RWPE2 (cell line): ENCODE measurements at places on chromosomes 1 and 21.
A peak's percentile ranks its signal among the peaks of the same experiment; 100 is the strongest.

- H3K27me3 ChIP-seq, result no peaks in the 10 kb centered on the region
- no peak overlapping the region for H3K27ac ChIP-seq
- H3K36me3 ChIP-seq, result peaks cover 58% of the 10 kb centered on the region
- DNase-seq, result no peak
Observed at GRCh38 chr1:15426492-15427279, 11.6 kb upstream of the CTRC start.

- peaks cover 53% of the 10 kb centered on the region for H3K4me1 ChIP-seq
- DNase-seq, result no peak
- peaks cover 24% of the 10 kb centered on the region for H3K36me3 ChIP-seq
- peak overlapping the region; percentile 62 for H3K4me3 ChIP-seq
- peak overlapping the region; percentile 99 for H3K27ac ChIP-seq
- no peaks in the 10 kb centered on the region for H3K27me3 ChIP-seq
Observed at GRCh38 chr1:200670242-200671118, 773 bp upstream of the DDX59 start.

DNA sequence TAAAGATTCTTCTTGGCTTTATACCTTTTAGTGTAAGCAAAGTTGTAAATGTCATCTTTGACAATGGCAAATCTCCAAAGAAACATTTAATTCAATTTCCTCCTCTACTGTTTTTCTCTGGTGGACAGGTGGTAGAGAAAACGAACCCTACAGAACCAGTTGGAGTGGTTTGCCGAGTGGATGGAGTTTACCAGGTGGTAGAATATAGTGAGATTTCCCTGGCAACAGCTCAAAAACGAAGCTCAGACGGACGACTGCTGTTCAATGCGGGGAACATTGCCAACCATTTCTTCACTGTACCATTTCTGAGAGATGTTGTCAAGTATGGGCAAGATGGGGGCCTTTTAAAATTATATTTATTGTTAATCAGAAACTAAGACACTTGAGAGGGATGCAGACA lies 25.8 kb downstream of the UAP1 start:
- H3K4me3 ChIP-seq, result no peak overlapping the region
- H3K27me3 ChIP-seq, result no peaks in the 10 kb centered on the region
- peaks cover 80% of the 10 kb centered on the region for H3K36me3 ChIP-seq
- no peak for DNase-seq
- H3K4me1 ChIP-seq, result no peaks in the 10 kb centered on the region

- H3K4me3 ChIP-seq, result no peak overlapping the region
- H3K27me3 ChIP-seq, result no peaks in the 10 kb centered on the region
Observed at GRCh38 chr1:109269981-109270622, 12.8 kb downstream of the PSRC1 start.

- no peaks in the 10 kb centered on the region for H3K36me3 ChIP-seq
- H3K4me1 ChIP-seq, result no peaks in the 10 kb centered on the region
- H3K27ac ChIP-seq, result no peak overlapping the region
- H3K27me3 ChIP-seq, result no peaks in the 10 kb centered on the region
Observed at GRCh38 chr1:15452866-15453571, 3.5 kb upstream of the CELA2A start.

GRCh38 chr1:147496571-147497210 lies 44.6 kb upstream of the BCL9 start:
- H3K27me3 ChIP-seq, result no peaks in the 10 kb centered on the region
- no peak overlapping the region for H3K27ac ChIP-seq
- no peak overlapping the region for H3K4me3 ChIP-seq
- H3K36me3 ChIP-seq, result no peaks in the 10 kb centered on the region
- no peaks in the 10 kb centered on the region for H3K4me1 ChIP-seq
- DNase-seq, result no peak

- no peaks in the 10 kb centered on the region for H3K36me3 ChIP-seq
- H3K4me3 ChIP-seq, result no peak overlapping the region
- no peaks in the 10 kb centered on the region for H3K4me1 ChIP-seq
- H3K27ac ChIP-seq, result no peak overlapping the region
- no peaks in the 10 kb centered on the region for H3K27me3 ChIP-seq
Observed at GRCh38 chr1:80244372-80244771, 1237.8 kb upstream of the ADGRL4 start.

- peaks cover 51% of the 10 kb centered on the region for H3K4me1 ChIP-seq
- H3K27me3 ChIP-seq, result no peaks in the 10 kb centered on the region
- peak overlapping the region; percentile 66 for H3K27ac ChIP-seq
- peaks cover 5% of the 10 kb centered on the region for H3K36me3 ChIP-seq
Observed at GRCh38 chr1:116920211-116920610, 10.5 kb downstream of the PTGFRN start.

- H3K27me3 ChIP-seq, result no peaks in the 10 kb centered on the region
- no peak overlapping the region for H3K4me3 ChIP-seq
- DNase-seq, result no peak
- no peaks in the 10 kb centered on the region for H3K4me1 ChIP-seq
Observed at GRCh38 chr1:46820560-46821060, 21.8 kb downstream of the CYP4B1 start.

DNA sequence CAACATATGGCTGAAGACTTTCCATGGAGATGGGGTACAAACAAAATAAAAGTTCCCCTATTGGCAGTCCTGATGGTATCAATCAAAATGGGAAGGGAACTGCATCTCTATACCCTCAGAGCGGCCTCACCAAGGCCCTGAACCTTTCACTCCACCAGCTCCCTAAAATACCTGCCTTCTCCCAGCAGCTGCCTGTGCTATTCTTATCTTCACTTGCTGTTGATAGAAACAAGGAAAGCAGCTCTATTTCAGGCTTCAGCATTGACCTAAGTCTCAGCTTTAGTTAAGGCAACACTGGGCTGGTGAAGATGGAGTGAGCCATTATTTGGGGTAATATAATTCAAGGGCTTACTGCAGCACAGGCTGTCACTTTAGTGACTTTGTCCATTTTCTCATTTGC lies 21.7 kb upstream of the PIGC start:
- H3K27ac ChIP-seq, result no peak overlapping the region
- no peaks in the 10 kb centered on the region for H3K27me3 ChIP-seq
- no peak overlapping the region for H3K4me3 ChIP-seq
- no peaks in the 10 kb centered on the region for H3K36me3 ChIP-seq
- H3K4me1 ChIP-seq, result peaks cover 7% of the 10 kb centered on the region

- no peak overlapping the region for H3K4me3 ChIP-seq
- DNase-seq, result no peak
- H3K4me1 ChIP-seq, result no peaks in the 10 kb centered on the region
- H3K27me3 ChIP-seq, result no peaks in the 10 kb centered on the region
- no peak overlapping the region for H3K27ac ChIP-seq
Observed at GRCh38 chr1:85428471-85429089, 36.4 kb downstream of the DDAH1 start.

- H3K27ac ChIP-seq, result no peak overlapping the region
- H3K4me1 ChIP-seq, result no peaks in the 10 kb centered on the region
- H3K4me3 ChIP-seq, result no peak overlapping the region
- no peaks in the 10 kb centered on the region for H3K36me3 ChIP-seq
Observed at GRCh38 chr1:164982545-164982944, 374.0 kb downstream of the LMX1A start.

DNA sequence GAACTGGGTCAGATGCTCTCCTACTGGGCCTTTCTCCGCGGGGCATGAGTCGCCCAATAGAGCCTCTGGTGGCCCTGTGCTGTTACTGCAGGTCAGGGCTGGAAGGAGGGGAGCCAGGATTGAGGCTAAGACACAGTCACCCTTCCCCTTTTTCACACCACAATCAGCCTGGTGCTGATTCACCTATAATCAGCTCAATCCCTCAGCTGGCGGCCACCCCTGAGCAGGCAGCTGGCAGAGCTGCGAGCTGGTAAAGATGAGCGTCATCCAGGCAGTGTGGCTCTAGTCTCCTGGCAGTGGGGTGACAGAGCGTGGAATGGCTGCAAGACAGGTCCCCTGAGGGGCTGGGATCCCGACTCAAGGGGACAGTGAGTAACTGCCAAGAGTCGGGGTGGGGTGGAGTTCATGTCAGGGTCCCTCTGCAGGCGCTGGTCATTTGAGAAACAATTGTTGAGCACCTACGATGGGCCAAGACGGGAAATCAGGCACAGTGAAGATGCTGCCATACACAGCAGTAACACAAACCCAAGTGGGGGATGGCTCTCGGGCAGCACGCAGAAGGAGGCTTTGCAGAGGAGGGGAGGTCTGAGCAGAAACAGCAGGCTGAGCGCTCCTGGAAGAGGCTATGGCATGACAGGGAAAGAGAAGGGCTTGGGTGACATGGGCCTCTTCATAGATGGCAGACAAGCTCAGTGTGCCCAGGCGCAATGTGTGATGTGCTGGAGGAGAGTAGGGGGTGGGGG lies 21.8 kb downstream of the ATF3 start:
- no peaks in the 10 kb centered on the region for H3K36me3 ChIP-seq
- no peak overlapping the region for H3K27ac ChIP-seq
- DNase-seq, result no peak
- H3K4me1 ChIP-seq, result no peaks in the 10 kb centered on the region
- no peak overlapping the region for H3K4me3 ChIP-seq

DNA sequence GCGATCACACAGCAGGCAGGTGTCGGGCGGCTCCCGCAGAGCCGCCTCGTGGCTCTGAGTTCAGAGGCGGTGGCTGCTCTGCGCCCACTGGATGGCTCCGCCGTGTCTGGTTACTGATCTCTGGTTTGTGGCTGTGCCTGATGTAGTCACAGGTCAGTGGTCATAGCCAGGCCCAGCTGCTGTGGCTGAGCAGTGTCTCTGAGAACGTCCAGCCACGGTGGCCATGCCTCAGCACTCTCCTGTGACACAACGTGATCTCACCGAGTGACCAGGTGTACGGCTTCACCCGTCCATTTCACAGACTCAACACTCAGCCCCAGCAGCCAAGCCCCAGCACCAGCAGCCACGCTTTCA lies 61.2 kb downstream of the KCNN3 start:
- peaks cover 6% of the 10 kb centered on the region for H3K4me1 ChIP-seq
- H3K36me3 ChIP-seq, result no peaks in the 10 kb centered on the region
- H3K4me3 ChIP-seq, result no peak overlapping the region
- no peak for DNase-seq

GRCh38 chr1:199978408-199978940 lies 49.0 kb upstream of the NR5A2 start:
- no peaks in the 10 kb centered on the region for H3K27me3 ChIP-seq
- no peak for DNase-seq
- H3K4me1 ChIP-seq, result no peaks in the 10 kb centered on the region
- H3K27ac ChIP-seq, result no peak overlapping the region
- H3K36me3 ChIP-seq, result no peaks in the 10 kb centered on the region
- H3K4me3 ChIP-seq, result no peak overlapping the region

GRCh38 chr1:71167505-71167904 lies 86.7 kb upstream of the ZRANB2 start:
- DNase-seq, result no peak
- H3K36me3 ChIP-seq, result no peaks in the 10 kb centered on the region
- no peaks in the 10 kb centered on the region for H3K4me1 ChIP-seq
- H3K27me3 ChIP-seq, result no peaks in the 10 kb centered on the region
- H3K27ac ChIP-seq, result no peak overlapping the region

GRCh38 chr1:94796266-94796665 lies 23.9 kb upstream of the SLC44A3 start:
- no peaks in the 10 kb centered on the region for H3K27me3 ChIP-seq
- H3K4me3 ChIP-seq, result no peak overlapping the region
- H3K36me3 ChIP-seq, result no peaks in the 10 kb centered on the region
- no peak for DNase-seq

DNA sequence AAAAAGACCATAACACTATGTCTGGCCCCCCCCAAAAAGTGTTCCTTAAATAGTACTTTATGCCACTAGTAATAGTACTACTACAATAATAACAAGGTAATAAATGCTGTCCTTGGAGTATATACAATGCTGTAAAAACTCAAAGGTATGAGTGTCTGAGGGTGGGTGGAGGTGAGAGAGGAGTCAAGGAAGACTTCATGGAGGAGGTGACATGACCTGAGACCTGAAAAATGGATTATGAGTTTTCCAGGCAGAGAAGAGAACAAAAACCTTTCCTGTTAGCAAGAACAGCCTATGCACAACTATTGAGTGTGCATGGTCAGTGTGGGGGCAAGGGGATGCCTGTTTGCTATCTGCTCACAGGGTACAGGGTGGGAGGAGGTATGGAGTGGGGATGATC lies 290.2 kb upstream of the USP24 start:
- no peak for DNase-seq
- no peaks in the 10 kb centered on the region for H3K27me3 ChIP-seq
- no peaks in the 10 kb centered on the region for H3K36me3 ChIP-seq

DNA sequence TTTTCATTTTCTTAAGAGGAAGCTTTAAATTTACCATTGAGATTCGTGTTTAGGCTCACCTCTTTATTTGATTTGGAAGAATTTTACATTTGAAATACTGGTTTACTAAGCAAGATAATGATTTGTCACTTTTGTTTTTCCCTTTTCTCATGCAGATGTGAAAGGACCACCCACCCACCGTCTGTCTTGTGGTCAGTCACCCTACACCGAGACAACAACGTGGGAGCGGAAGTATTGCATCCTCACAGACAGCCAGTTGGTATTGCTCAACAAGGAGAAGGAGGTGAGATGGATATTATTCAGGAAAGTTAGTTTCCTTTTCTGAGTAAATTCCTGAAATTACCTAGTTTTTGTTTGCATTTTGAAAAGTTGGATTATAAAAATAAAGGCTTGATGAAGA lies 189.5 kb downstream of the RASAL2 start:
- no peak for DNase-seq
- no peaks in the 10 kb centered on the region for H3K36me3 ChIP-seq
- peaks cover 40% of the 10 kb centered on the region for H3K4me1 ChIP-seq
- H3K27me3 ChIP-seq, result no peaks in the 10 kb centered on the region
- H3K4me3 ChIP-seq, result no peak overlapping the region

- no peaks in the 10 kb centered on the region for H3K27me3 ChIP-seq
- no peak overlapping the region for H3K4me3 ChIP-seq
- no peaks in the 10 kb centered on the region for H3K4me1 ChIP-seq
- no peak for DNase-seq
- H3K27ac ChIP-seq, result no peak overlapping the region
Observed at GRCh38 chr1:236895665-236896387, 100.7 kb downstream of the MTR start.

DNA sequence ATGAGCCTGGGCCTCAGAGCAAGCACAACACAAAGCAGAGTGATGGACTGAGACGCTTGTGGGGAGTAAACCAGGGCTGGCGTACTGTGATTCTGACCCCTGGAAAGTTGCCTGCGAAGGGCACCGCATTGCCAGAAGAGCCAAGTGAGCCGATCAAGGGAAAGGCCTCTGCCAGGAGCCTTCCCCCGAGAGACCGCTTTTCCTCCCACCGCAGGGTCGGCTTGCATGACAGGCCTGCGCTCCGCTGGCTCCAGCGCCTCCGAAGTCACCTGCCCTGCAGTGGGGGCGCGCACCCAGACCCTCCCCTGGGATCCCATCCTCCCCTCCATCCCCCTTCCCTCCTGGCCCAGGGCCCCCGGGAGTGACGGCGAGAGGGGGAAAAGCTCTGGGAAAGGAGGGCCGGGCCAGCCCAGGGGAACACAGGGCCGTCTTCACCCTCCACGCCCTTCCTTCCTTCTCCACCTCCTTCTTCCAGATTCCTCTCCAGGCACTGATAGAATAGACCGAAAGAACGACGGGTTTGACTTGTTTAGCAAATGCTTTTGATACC lies 165.0 kb downstream of the TRIM33 start:
- H3K27me3 ChIP-seq, result no peaks in the 10 kb centered on the region
- no peak overlapping the region for H3K27ac ChIP-seq
- no peaks in the 10 kb centered on the region for H3K4me1 ChIP-seq
